Activated CD4-positive, alpha-beta T cell treated with anti-CD3 and anti-CD28 coated beads for 48 hours (primary cell): ENCODE measurements at places on chromosomes 2 and 18.

DNA sequence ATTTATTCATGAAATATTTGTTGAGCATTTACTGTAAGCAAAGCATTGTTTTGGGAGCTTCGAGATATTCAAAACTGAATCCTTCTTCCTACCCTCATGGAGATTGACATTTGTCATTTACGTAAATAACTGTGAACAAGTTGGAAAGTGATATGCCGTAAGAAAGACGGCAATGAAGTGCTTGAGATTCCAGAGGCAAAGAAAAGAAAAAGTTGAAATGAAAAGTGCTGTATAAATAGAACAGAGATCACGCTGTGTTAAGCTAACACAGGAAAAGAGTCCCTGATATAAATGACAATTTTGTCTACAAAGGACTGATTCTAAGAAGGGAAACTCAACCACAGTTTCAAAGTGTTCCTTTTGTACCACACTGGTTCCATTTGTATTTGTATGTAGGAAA is 1.8 kb downstream of the CHRNA1 start:
- no peak for DNase-seq

DNA sequence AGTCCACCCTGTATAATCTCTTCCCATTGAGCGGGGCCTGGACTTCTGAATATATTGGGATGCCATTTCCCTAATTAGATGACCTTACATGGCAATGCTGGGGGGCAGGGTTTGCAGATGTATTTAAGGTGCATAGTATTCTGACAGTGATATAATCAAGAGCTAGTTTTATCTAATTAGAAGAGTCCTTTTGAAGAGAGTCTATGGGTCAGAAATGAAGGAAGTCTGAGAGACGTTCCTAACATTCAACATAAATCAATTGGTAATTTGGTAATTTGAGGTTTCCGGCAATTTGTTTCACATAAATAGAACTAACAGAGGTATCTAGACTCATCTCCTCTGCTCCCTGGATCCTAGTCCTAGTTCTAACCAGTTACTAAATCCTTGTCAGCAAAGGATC is 25.7 kb upstream of the UXS1 start:
- no peak for DNase-seq

GRCh38 chr2:80378-80777 is 34.1 kb upstream of the FAM110C start:
- DNase-seq = no peak

- DNase-seq = no peak
Observed at GRCh38 chr2:43839776-43840564, 1.2 kb downstream of the ABCG8 start.

DNA sequence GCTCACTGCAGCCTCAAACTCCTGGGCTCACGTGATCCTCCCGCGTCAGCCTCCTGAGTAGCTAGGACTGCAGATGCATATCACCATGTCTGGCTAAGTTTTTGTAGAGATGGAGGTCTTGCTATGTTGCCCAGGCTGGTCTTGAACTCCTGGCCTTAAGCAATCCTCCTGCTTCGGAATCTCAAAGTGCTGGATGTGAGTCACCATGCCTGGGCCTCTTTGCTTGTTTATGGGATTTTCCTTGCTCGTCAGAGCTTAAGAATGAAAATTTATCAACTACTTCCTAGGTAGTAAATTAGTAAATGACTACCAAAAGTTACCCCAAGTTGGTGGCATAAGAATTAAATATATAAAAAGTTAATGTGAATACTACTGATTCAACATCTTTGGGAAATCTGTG is 51.0 kb downstream of the ACTR3 start:
- DNase-seq = no peak

- DNase-seq = no peak
Observed at GRCh38 chr18:1011349-1011748, 106.7 kb downstream of the ADCYAP1 start.

- no peak for DNase-seq
Observed at GRCh38 chr18:74148543-74149070, 284 bp downstream of the TIMM21 start.

- no peak for DNase-seq
Observed at GRCh38 chr2:196983934-196984333, 57.4 kb upstream of the PGAP1 start.

DNA sequence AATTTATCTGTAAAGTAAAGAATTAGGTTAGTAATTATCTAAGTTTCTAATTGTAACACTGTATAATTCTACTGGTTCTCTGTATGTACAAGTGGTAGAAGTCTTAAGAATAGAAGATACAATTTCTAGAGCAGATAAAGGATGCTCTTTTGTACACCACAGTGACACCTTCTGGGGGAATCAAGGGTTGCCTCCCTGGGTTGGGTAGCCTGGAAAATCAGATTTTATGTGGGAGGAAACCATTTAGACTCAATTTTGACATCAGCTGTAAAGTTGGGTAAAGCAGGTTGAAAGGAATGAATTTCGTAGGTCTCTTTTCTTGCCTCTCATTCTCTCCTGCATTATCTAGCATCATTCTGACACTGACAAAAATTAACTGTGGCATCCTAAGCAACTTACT is 354.8 kb downstream of the DCC start:
- DNase-seq = no peak

- no peak for DNase-seq
Observed at GRCh38 chr2:96374211-96374951, 38.8 kb downstream of the NCAPH start.

DNA sequence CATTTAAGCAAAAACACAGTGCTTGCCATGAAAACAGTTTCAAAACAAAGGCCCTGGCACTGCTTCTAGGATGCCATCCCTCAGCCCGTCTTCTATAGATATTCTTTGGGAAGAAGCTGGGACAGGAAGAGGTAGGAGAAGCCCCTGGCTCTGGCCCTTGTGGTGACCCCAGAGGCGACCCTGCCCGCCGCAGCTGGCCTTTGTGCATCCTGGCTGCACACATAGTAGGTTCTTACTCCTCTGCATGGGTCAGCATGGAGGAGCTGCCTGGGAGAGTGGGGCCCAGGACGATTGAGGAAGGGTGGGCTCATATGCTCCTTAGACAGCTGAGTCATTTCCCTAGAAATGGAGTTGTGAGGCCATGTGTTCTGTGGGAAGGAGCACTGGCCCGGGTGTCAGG is 44.4 kb upstream of the OTOF start:
- no peak for DNase-seq

DNA sequence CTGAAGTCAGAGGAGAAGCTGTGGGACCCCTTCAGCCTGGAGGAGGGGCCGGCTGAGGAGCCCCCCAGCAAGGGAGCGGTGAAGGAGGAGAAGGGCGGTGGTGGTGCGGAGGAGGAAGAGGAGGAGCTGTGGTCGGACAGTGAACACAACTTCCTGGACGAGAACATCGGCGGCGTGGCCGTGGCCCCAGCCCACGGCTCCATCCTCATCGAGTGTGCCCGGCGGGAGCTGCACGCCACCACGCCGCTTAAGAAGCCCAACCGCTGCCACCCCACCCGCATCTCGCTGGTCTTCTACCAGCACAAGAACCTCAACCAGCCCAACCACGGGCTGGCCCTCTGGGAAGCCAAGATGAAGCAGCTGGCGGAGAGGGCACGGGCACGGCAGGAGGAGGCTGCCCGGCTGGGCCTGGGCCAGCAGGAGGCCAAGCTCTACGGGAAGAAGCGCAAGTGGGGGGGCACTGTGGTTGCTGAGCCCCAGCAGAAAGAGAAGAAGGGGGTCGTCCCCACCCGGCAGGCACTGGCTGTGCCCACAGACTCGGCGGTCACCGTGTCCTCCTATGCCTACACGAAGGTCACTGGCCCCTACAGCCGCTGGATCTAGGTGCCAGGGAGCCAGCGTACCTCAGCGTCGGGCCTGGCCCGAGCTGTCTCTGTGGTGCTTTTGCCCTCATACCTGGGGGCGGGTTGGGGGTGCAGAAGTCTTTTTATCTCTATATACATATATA is 46.0 kb downstream of the BOLA3 start:
- DNase-seq = no peak

- no peak for DNase-seq
Observed at GRCh38 chr18:68083131-68083530, 566.6 kb upstream of the DSEL start.

GRCh38 chr18:75760208-75760607 is 332.7 kb upstream of the SMIM21 start:
- DNase-seq = no peak

- DNase-seq = peak; percentile 5
Observed at GRCh38 chr18:31041271-31042083, 1.1 kb downstream of the DSC3 start.

GRCh38 chr18:48312066-48312465 is 97.1 kb downstream of the ZBTB7C start:
- no peak for DNase-seq

DNA sequence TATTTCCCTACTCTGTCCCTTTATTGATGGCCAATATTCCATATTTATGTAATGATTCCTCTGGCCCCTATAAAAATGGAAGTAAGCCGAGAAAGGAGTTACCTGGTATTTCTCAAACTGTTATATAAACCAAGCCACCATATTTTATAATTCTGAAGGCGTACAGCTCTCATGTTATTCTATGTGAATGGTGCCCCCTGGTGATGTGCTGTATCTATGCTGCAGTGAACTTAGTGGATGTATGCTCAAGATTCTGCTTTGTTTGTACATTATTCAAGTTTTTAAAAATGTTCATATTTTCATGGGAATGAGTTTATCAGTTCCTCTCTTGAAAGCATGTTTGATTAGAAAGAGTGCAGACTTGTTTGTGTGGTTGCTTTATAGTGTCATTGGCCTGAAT is 194.5 kb upstream of the LRRTM1 start:
- DNase-seq = no peak

DNA sequence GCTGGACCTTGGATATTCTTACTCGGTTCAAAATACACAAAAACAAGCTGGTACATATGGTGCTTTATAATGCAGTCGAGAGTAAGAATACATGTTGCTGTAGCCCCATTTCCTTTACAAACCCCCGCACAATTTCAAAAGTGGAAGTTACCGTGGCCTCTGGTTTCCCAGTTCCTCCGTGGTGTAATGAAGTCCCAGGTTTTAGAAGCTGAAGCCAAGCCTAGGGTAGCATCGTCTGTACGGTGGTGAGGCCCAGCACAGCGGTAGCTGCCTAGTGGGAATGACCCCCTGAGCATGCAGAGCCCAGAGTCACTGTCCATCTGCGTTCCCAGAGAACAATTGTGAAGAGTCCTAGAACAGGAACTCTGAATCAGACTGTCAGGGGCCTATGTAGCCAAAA is 171.8 kb downstream of the ASXL3 start:
- no peak for DNase-seq

GRCh38 chr2:63890678-63891077 is 49.0 kb downstream of the UGP2 start:
- no peak for DNase-seq

GRCh38 chr2:175359710-175360109 is 178.2 kb upstream of the ATP5MC3 start:
- DNase-seq = no peak

- no peak for DNase-seq
Observed at GRCh38 chr2:5287558-5288334, 404.4 kb upstream of the SOX11 start.

DNA sequence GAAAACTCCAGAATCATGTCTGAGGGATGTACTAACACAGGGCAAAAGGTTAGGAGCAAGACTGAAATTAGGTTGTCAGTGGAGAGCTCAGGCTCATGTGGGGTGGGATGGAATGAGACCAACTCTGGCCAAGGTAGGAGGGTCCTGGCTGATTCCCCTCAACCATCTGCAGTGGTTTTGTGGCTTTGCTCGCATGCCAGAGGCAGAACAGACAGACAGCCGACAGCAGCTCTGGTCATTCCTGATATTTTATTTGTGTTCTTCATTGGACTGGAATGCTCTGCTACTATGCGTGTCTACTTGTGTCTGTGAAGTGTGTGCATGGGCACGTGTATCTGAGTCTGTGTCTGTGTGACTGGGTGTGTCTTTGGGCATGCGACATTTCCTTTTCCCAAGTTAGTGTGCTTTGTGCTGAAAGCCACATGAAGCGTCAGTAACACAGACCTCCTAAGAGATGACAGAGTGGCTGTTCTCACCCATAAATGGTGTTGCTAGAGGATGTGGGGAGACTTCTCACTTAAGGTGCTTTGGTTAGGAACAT is 239.5 kb downstream of the CNTNAP5 start:
- no peak for DNase-seq

- DNase-seq = no peak
Observed at GRCh38 chr2:138414014-138414413, 87.6 kb upstream of the SPOPL start.

GRCh38 chr2:191245869-191246531 is 796 bp downstream of the MYO1B start:
- peak; percentile 50 for DNase-seq

GRCh38 chr2:1051075-1051474 is 100.4 kb downstream of the SNTG2 start:
- DNase-seq = no peak

DNA sequence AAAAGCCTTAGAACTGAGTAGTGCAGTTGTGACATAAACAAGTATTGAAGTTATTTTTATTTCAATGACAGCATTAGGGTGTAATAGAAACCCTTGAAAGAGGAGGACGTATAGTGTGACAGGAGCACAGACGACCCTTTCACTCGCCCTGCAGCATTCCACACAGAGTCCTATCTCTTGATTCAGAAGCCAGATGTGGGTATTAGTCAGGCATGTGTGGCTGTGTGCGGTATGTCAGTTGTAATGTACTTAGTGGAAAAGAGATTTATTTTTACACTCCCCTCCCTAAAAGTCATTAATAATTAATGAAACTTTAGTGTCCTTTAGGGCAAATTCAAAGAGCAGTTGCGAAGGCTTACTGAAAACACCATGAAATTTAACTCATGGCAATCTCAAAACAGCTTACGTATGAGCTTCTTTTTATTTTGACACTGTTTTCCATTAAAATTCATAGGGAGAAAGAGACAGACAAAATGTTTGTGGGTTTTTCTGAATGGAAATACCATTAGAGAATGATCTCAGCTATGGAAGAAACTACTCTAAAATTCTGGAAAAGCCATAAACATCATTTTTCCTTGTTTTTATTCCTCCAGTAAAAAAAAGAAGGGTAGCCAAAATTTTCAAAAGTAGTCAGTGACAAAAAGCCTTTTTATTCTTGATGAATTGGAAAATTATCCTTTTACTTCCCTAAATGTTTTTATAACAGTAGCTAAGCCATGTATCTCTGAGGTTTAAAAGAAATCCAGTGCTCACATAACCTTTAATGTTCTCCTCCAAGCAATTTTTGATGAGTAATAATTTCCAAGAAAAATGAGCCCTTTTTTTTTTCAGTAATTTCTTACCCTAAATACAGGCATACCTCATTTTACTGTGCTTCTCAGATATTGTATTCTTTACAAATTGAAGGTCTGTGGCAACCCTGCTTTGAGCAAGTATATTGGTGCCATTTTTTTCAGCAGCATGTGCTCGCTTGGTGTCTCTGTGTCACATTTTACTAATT is 84.0 kb upstream of the DSEL start:
- no peak for DNase-seq

- no peak for DNase-seq
Observed at GRCh38 chr2:33068261-33068660, 121.5 kb downstream of the LTBP1 start.

DNA sequence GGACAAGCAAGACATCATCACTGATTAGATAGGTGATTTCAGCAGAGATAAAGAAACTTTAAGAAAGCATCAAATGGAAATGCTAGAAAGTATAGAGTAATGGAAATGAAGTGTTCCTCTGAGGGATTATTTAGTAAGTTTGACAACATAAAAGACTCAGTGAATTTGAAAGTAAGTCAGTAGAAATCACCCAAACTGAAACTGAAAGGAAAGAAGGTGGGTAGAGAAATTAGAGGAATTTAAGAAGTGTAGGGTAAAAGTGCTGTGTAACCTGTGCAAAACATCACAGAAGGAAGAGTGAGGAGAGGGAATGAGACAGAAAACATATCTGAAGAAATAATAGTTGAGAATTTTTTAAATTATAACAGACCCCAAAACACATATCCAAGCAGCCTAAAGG is 343.1 kb downstream of the CBLN2 start:
- DNase-seq = no peak

GRCh38 chr2:216004697-216005283 is 8.6 kb downstream of the MREG start:
- peak; percentile 38 for DNase-seq

- no peak for DNase-seq
Observed at GRCh38 chr2:26442707-26443106, 35.2 kb downstream of the OTOF start.
